Activated CD8-positive, alpha-beta T cell treated with anti-CD3 and anti-CD28 coated beads for 36 hours (primary cell): ENCODE measurements at places on chromosomes 6 and 20. TPM values are rescaled to one million over a fixed set of nuclear protein-coding genes. Genes with fewer than 3 reads are reported as not detected.
A peak's percentile ranks its signal among the peaks of the same experiment; 100 is the strongest.

DNA sequence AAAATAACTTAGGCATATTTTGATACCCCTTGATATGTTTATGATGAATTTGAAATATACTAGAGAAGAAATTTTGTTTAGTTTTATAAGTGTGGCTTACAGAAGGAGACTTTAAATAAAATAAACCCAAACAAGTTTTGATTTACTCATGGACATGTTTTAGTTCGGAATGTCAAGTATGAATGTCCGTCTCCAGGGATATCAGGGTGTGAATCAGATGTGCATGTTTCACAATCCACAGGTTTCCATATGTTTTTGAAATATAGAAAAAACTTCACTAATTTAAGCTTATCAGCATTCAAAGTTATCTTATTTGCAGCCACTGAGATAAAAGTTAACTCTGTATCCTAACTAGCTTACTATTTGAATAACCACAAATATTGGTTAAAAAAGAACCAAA, 51.5 kb downstream of the PLCB1 start:
- peaks cover 6% of the 10 kb centered on the region for H3K27me3 ChIP-seq
- H3K36me3 ChIP-seq = no peaks in the 10 kb centered on the region
- no peak overlapping the region for H3K27ac ChIP-seq
- no peak overlapping the region for H3K4me3 ChIP-seq
- no peaks in the 10 kb centered on the region for H3K4me1 ChIP-seq

DNA sequence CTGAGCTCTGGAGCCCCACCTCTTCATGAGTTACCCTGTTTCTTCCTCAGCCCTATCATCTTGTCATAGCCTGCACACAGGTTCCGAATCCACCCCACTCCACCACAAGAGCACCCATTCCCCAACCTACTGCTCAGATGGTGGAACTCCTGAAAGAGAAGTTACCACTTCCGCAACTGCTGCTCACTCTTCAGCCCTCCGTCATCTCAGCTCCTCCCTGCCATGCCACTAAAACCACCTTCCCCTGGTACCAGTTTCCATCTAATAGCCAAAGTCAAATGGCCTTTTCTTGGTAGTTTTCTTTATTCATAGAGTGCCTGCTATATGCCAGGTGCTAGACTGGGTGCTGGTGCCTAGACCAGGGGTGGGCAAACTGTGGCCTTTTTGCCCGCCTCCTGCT, 3.9 kb downstream of the RAB22A start:
- DNase-seq = peak; percentile 17
- peak overlapping the region; percentile 38 for H3K4me3 ChIP-seq
- no peaks in the 10 kb centered on the region for H3K27me3 ChIP-seq
- peaks cover 47% of the 10 kb centered on the region for H3K4me1 ChIP-seq
- H3K27ac ChIP-seq = peak overlapping the region; percentile 85
- H3K36me3 ChIP-seq = peaks cover 45% of the 10 kb centered on the region

DNA sequence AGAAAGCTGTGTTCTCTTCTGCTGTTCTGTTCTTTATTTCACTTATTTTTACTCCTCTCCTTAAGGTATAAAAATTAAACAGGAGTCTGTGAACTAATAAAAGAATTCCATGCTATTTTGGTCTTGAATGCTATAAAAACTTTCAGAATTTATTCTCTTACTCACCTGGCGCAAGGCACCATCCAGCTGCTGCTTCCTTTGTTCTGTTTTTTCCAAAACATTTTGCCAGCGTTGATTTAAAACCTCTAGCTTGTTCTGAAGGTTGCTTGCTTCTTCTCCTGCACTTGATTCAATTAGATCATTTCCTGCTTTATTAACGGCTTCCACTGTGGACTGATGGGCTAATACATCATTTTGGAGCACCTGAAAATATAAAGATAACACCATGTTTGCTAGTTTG, 145.0 kb downstream of the DST start:
- no peaks in the 10 kb centered on the region for H3K27me3 ChIP-seq
- H3K36me3 ChIP-seq = no peaks in the 10 kb centered on the region
- no peak overlapping the region for H3K27ac ChIP-seq
- DNase-seq = no peak

- H3K4me1 ChIP-seq = no peaks in the 10 kb centered on the region
- no peaks in the 10 kb centered on the region for H3K36me3 ChIP-seq
These were observed 530.1 kb downstream of the HAO1 start for GRCh38 chr20:7410150-7410549.

DNA sequence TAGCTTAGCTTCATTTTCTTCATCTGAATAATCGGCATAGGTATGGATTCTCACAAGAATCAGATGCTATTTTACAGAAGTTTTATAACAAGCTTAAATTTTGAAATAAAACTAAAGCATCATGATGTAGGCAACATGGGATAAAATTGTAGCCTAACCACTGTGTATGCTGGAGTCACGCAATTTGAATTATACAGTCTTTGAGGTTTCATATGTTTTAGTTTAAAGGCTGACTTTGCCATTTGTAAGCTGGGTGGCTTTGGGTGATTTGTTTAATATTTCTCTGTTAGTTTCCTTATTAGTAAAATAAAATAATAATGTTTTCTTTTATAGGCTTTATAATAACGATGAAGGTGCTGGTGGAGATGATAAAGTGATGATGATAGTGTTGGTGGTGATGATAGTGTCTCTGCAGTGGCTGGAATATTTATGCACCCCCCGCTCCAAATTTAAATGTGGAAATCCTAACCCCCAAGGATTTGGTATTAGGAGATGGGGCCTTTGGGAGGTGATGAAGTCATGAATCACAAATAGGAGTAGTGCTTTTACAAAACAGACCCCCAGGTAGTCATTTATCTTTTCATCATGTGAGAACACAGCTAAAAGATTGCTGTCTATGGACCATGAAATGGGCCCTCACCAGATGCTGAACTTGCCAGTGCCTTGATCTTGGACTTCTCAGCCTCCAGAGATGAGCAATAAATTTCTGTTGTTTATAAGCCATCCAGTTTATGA, 42.0 kb downstream of the DOK5 start:
- peaks cover 9% of the 10 kb centered on the region for H3K27me3 ChIP-seq
- H3K4me1 ChIP-seq = no peaks in the 10 kb centered on the region
- no peak for DNase-seq

PRPH2 gene
- total RNA-seq = not detected

GSTA1 gene
- not detected for total RNA-seq
